B cell (primary cell): ENCODE measurements at places on chromosomes 5 and 9. TPM values are rescaled to one million over a fixed set of nuclear protein-coding genes. Genes with fewer than 3 reads are reported as not detected.

The LURAP1L gene
- polyA plus RNA-seq, result not detected in 2 replicates

The PAEP gene
- not detected in 2 replicates for polyA plus RNA-seq

- DNase-seq, result no peak
Measured at GRCh38 chr5:112822456-112822855, 38.6 kb upstream of the SRP19 start.

GRCh38 chr5:122492675-122493074 lies 180.6 kb downstream of the SNCAIP start:
- no peak for DNase-seq

DNA sequence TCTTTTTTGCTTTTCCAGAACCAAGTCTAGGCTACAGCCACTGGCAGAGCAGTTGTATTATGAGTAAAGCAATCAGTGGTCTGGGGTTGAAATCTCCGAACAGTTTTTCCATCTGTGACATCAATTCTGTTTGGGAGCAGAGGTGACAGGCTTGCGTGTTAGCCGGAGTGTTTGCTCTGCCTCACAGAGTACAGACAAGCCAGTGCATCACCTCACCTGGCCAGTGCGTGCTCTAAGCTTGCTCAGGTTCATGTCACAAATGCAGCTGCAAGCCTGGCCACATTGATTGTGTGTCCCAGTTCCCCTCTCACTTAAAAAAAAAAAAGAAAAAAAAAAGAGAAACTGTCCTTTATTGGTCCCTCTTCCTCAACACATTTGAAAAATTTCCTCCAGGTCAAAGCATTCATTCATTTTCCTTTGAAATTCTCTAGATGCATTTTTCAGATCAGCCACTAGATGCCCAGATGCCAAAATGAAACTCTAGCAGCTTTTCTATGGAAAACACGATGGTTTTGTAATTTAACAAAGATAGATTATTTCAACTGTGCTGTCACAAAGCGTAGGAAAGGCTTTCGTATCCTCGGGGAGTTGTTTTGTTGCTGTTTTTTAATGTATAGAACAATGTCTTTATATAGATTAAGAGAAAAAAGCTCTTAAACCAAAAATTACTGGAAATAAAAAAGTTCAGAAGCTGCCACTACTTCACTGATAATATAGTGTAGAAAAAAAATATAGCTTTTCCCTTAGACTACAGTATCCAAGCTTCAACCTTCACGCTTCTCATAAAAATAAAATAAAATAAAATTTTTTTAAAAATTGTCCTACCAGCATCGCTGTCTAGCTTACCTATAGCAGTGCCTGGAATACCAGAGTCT lies 585.5 kb downstream of the TLE1 start:
- no peak for DNase-seq

GRCh38 chr9:92961627-92962302 lies 14.4 kb downstream of the FGD3 start:
- no peak for DNase-seq

- DNase-seq, result no peak
Measured at GRCh38 chr5:17234374-17234773, 16.9 kb downstream of the BASP1 start.

DNA sequence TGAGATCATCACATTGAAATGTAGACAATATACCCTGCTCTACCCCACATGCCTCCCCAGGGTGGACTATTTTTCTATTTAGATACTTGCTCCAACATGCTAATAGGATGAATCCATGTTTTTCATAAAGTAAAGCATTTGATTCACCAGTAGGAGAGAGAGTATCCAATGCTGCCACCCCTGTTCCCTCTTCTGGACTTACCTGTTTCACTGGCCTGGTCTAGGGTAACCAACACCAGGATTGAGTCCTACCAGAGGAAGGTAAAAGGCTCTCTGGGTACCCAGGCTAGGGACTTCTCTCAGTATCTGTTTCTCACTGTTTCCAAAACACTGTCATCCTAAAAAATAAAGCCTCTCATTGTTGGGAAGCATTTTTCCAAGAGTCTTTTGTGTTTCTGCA lies 30.2 kb upstream of the GABRP start:
- DNase-seq, result no peak
